ENCODE measurements at places on chromosomes 1 and 21.

- DNase-seq, result no peak
Observed at GRCh38 chr1:243312952-243313634, 57.3 kb downstream of the SDCCAG8 start.

DNA sequence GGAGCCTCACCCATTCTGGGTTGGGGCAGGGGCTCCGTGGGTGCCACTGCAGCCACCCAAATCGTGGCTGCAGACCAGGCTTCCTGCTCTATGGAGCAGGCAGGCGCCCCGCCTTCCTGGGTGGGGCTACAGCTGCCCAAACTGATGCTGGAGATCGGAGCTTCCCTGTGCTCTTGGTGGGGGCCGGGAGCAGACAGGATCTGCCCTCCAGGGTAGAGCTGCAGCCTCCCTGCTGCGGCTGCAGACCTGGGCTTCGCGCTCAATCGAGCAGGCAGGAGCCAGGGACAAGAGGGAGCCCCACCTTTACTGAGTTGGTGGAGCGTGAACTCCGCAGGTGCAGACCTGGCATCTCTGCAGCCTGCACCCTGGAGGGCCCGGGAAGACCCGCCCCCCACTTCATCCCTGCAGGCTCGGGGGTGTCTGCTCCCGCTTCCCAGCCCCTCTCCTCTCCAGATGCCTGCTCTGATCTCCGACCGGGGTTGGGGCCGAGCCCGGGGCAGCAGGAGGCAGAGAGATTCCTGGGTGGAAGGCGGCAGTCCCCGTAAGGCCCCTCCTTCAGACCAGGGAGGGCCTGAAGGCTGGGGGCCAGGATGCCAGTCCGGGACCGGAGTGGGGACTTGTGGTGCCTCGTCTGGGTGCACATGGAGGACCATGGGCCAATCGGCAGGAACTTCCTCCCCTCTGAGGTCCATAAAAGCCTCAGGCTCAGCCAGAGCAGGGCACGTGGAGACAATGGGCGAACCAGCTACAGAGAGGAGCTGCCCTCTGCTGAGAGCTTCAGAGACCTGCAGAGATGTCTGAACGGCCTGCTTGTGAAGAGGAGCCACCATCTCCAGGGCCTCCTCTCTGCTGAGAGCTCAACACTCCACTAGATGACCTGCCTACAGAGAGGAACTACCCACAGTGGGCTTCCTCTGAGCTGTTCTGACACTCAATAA is 359.3 kb downstream of the SMYD3 start:
- DNase-seq, result no peak

DNA sequence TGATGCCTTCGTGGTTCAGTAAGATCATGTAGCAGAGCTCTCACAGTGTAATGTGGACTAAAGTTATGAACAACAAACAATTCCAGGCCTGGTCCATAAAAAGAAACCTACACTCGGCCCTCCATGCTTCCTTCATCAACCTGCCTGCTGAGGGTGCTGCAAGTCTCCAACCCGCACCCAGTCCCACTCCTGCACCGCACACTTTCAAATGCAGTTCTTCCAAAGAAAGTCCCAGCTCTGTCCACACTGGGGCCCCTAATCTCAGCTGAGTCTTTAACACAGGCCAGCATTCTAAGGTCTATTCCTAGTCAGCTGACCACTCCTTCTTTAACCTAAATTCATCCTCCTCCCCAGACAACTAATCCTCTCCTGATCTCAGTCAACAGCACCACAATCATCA is 71.5 kb upstream of the NR5A2 start:
- no peak for DNase-seq

GRCh38 chr1:234612352-234613127 is 2.6 kb upstream of the IRF2BP2 start:
- DNase-seq, result peak; percentile 98

GRCh38 chr21:26877018-26877417 is 31.8 kb upstream of the ADAMTS1 start:
- DNase-seq, result no peak

DNA sequence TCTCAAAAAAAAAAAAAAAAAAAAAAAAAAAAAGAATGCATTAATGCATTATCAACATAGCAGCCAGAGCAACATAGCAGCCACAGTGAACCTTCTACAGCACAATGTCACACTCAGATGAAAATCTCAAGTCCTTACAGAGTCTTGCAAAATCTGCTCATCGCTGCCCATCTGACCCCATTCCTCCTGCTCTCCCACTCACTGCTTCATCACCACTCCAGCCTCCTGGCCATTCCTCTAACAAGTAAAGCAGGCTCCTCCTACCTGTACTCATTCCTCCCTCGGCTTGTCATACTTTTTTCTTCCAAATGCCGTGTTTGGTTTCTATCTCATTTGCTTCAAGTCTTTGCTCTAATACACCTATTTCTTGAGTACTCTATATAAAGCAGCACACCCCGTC is 29.5 kb downstream of the BRINP2 start:
- DNase-seq, result no peak

DNA sequence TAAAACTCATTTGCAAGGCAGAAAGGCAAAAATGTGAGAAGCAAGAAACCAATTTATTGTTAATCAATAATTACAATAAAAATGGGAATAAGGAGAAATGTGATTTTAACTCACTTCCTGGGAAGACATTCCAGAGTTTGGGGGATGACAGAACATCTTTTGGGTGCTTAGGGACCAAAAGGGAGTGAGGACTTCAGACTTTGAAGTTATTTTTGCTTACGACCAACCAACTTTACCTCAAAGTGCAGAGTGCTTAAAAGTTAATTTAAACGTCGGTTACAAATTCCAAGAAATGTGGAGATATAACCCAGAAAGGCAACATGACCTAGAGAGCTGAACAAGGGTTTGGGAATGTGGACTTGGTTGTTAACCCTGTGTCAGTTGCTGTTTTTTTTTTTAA is 234.5 kb upstream of the C1orf105 start:
- DNase-seq, result no peak

DNA sequence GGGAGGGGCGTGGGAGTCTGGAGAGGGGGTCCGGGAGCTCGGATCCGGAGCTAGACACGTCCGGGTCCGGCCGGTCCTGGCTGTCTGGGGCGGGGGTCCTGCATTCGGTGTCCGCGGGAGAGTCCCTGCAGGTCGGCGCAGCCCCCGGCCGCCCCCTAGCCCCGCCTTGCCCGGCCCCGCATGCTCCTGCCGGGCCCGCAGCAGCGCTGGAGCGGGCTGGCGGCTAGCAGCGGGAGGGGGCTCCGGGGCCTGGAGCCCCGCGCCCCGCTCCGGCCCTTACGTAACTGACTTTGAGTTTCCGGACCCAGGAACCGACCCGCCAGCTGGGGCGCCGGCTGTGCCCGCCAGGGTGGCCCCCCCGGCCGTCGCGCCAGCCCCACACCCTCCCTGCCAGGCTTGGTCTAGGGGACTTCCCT is 26.9 kb upstream of the EPB41 start:
- peak; percentile 67 for DNase-seq

GRCh38 chr1:93878889-93879586 is at the start of gene DNTTIP2:
DNTTIP2 (minus strand) TSS chr1:93879206; CDS start chr1:93879148, 58 bp downstream.
- DNase-seq, result peak; percentile 90

- peak; percentile 89 for DNase-seq
Observed at GRCh38 chr1:155050560-155051341, at the start of gene ADAM15. ADAM15 (plus strand) TSS chr1:155051316; CDS start chr1:155051387, 71 bp downstream.

DNA sequence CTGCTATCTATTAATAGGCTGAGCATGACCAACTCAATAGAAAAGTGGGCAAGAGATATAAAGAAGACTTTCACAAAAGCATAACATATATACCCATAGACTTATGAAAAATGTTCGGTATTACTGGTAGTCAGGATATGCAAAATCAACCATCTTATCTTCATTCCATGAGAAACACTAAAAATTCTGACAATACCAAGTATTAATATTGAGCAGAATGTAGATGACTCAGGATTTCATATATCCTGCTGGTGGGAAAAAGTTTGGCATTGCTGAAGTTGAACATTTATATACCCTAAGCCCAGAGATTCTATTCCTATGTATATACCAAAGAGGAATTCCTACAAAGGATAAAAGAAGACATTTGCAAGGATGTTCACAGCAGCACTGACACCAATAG is 138.3 kb downstream of the CLEC20A start:
- DNase-seq, result no peak
